ENCODE measurements at places on chromosomes 13 and 19.

DNA sequence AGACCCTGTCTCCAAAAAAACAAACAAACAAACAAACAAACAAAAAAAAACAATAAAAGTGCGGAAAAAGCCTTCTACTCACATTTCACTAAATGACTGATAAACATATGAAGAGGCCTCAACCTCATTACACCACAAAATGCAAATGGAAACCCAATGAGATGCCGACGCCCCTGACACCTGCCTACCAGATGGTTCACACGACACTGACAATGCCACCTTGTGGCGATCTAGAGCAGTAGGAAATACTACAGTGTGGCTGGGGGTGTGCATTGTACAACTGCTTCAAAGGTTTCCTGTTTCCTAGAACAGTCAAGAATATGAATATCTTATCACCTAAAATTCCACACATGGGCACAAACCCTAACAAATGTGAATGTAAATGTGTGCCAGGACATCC, 14.0 kb downstream of the SCGB2B2 start:
- DNase-seq: no peak

DNA sequence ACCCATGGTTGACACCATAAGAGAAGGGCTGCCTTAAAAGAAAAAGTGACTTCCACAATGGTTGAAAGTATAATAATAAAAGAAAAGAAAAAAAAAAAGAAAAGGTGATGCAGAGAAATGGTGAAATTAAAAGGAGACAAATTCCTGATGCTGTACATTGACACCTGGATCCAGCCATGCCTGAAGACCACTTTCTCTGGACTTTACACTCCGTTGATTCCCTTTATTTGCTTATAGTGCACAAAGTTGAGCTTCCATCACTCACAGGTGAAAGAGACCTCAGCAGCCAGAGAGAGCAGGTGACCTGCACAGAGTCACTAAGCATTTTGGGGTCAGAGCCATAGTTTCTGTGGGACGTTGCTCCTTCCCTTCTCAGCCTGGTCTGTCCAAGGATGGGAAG, 12.2 kb upstream of the OR10H5 start:
- no peak for DNase-seq

- no peak for DNase-seq
Measured at GRCh38 chr13:37001921-37002250, 1.3 kb downstream of the EXOSC8 start.

DNA sequence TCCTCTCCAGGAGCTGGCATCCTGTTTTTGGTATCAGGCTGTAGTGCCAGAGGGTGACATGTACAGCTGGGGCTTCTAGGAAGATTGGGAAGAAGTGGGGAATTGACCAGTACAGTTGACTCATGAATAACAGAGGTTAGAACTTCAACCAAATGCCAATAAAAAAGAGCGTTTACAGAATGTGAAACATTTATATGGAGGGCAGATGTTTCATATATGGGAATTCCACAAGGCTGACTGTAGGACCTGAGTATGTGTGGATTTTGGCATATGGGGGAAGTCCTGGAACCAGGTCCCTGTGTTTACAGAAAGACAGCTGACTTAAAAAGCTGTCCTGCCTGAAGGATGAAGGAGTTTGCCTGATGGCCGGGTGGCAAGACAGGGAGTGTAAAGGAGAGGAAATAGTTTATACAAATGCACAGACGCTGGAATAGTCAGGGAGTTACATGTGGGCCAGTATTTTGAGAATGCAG, 5.2 kb downstream of the CHAMP1 start:
- DNase-seq: no peak

DNA sequence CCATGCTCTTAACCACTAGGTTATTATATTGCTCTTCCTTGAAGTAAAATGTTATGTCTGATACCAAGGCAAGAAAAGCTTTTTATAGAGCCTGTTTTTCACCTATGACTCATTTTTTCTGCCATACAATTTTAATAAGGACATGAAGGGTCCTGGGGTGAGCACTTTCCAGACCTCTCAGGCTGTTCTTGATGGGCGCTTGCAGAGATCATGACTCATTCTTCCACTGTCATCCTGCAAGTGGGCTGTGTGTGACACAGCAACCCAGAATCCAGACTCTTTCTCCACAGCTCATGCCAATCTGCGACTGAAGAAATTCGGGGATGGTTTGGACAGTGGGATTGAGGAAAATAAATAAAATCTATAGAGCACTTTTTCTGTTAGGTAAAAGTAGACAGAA, 506.7 kb upstream of the NBEA start:
- DNase-seq: no peak

DNA sequence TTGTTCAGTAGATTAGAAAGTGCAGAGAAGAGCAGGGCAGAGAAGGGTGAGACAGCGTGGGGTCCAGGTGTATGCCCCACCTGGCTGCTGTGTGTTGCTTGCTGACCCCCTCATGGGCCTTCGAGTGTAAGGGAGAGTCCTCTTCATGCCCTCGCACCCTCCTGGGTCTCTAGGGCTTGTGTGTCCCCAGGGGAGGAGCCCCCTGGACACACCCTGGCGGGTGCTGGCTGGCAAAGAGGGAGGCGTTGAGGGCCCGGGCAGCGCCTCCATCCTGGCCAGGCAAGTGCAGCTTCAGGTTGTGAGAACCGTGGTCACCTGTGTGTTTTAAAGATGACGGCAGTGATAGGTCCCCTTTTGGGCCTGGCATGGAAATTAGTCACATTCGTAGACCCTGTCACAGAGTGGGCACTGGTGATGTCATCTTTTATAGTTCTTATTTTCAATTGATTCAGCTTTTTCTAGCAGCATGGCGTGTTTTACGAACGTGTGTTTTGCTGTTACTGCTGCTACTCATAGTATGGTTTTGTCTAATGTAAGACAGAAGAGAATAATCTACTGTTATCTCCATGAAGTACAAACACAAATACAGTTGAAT, 18.7 kb downstream of the TFDP1 start:
- no peak for DNase-seq

- DNase-seq: peak; percentile 76
Measured at GRCh38 chr19:17579661-17580244, 24.3 kb downstream of the COLGALT1 start.

DNA sequence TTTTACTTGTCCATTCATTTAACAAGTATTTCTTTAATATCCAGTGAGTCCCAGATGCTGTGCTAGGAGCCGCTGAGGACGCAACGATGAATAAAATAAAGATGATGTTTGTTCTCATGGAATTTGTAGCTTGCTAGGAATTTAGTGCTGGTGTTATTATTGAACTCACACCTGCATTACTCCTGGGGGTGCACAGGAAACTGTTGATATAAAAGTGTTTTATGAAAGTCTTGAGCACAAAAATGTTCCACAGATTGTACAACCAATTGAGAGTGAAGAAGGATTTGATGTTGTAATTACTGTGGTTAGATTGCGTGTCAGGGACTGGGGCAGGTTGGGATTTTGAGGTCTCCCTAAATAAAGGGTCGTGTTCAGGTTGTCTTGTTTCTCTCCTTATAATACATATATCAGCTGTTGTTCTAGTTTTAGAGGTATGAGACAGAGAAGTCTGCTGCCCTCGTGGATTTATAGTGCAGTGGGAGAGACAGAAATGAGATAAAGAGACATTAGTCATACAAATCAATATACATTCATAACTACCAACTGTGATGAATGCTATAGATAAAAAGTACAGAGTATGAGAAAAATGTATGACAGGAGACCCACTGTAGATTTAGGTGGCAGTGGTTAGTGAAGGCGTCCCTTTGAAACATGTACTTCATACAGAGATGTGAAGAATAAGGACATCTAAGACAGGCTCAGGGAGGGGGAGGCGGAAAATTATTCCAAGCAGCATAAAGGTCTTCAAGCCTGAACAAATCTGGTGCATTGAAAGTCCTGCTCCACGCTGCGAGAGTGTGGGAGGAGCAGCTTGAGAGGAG, 11.3 kb downstream of the CACNG6 start:
- DNase-seq: no peak

GRCh38 chr13:76586842-76587241, 299.4 kb downstream of the KCTD12 start:
- no peak for DNase-seq

DNA sequence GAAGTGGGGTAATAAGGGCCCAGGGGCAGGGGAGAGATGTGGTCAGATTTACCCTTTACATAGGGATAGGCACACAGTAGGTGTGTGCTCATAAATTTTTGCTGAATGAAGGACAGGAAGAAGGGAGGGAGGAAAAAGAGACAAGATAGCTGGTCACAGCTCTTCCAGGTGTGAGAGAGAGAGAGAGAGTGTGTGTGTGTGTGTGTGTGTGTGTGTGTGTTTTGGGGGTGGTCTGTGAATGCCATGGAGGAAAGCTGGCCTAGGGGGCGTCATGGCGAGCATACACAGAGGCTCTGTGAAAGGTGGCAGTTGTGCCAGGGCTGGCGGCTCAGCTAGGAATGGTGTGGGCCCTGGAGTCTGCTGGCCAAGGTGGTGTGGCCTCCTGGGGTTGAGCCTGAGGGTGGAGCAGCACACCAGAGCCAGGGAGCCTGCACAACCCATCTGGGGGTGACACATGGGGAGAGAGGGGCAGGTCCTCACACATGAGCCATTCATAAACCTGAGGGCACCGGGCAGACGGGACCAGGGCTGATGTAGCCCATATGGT, 6.0 kb upstream of the PRX start:
- DNase-seq: no peak

DNA sequence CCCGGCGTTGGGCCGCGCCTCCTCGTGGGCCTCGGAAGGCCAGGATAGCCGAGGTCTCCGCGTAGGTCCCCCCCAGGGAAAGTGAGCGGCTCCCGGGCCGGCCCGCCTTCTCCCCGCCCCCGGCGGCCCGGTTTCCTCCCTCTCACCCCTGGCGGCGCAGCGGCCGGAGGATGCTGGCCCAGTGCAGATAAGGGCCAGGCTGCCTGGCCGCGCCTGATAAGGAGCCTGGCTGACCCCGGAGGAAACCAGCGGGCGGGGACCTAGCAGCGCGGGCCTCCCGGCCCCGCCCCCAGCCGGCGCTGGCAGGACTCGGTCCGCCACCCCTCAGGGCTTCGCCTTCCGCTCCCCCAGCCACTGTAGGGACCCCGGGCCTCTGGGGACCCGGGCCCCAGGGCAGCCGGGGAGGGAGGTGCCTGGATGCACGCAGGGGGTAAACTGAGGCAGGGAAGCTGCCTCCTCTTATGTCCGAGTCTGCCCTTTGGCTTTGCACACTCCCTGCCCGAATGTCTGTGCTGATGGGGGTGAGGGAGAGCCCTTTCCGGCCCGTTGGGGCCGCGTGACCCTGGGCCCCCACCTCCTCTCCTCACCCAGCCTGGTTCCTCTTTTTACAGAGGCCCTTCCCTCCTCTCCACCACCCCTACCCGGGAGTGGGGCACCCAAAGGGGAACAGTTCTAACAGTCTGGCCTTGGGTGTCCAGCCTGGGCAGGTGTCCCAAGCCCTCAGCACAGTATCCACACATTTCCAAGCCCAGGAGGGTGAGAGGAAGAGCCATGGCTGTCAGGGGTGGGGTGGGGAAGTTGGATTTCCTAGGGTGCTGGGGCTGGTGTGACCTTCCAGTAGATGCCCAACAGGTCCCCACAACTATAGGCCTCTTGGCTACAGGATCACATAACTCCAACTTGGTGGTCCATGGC, at the start of gene LYL1:
Gene LYL1 (minus strand): TSS at position 193 of the 915 bp plus-strand sequence. CDS start 1,687 bp downstream, outside the sequence.
- no peak for DNase-seq

GRCh38 chr19:57057036-57057686, 62.6 kb upstream of the USP29 start:
- no peak for DNase-seq

DNA sequence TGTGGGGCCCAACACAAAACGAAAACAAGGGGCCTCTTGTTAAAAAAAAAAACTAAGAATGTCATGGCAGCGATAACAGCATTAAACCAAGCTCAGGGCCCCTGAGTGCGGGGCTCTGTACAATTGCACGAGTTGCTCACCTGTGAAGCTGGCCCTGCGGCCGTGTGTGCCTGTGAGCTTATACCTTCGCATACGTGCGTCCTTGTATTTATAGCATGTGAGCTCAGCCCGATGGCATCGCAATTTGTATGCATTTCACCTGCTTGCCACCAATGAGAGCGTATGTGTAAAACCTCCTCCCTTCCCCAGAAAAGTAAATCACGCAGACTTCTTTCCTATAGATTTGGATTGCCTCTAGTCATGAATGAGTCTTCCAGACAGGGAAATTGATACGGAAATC, 17.1 kb downstream of the HNRNPM start:
- no peak for DNase-seq

DNA sequence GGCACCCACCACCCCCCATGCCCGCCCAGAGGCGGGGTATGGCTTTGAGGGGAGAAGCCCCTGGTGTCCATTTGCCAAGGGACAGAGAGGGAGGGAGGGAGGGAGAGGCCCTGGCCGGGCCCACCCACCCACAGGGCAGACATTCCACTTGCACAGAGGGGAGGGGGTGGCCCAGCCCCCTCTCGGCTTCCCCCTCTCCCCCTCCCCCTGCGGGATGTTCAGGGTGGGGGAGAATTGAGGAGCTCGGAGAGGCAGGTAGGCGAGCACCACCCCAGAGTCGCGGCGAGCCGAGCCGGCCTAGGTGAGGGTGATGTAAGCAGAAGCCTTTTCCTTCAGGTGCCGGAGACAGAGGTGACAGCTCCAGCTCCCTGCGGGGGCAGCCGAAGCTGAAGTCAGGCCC, 12.3 kb downstream of the DPF1 start:
- no peak for DNase-seq

DNA sequence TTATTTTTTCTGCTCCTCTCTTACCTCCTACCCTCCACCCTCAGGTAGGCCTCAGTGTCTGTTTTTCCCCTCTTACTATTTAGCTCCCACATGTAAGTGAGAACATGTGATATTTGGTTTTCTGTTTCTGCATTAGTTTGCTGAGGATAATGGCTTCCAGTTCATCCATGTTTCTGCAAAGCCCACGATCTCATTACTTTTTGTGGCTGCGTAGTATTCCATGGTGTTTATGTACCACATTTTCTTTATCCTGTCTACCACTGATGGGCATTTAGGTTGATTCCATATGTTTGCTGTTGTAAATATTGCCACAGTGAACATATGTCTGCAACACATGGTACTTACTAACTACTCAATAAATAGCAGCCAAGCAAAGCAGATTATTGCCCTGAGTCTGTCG, 56.8 kb downstream of the DNAJC15 start:
- no peak for DNase-seq

- no peak for DNase-seq
Measured at GRCh38 chr13:99295488-99296252, 11.5 kb downstream of the GPR183 start.

DNA sequence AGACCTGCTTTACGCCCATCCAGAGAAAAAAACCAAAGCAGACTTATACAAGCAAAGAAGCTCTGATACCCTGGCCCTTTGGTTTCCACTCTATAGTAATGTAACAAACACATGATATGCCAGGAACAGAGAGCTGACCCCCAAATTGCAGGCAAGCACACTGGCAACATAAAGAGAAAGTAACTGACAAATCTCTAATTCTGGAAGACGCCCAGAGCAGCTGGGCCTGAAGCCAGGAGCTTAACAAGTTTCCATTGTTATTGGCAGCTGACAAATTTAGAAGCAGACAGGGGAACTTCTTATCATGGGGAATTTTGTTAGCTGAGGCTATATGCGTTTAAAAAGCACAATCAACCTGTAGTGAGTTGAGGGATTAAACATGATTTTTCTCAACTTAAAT, 158.0 kb downstream of the DLEU7 start:
- no peak for DNase-seq
